ENCODE measurements at places on chromosomes 7 and 10.

- DNase-seq, result no peak
Observed at GRCh38 chr7:124155432-124156022, 122.7 kb upstream of the TMEM229A start.

DNA sequence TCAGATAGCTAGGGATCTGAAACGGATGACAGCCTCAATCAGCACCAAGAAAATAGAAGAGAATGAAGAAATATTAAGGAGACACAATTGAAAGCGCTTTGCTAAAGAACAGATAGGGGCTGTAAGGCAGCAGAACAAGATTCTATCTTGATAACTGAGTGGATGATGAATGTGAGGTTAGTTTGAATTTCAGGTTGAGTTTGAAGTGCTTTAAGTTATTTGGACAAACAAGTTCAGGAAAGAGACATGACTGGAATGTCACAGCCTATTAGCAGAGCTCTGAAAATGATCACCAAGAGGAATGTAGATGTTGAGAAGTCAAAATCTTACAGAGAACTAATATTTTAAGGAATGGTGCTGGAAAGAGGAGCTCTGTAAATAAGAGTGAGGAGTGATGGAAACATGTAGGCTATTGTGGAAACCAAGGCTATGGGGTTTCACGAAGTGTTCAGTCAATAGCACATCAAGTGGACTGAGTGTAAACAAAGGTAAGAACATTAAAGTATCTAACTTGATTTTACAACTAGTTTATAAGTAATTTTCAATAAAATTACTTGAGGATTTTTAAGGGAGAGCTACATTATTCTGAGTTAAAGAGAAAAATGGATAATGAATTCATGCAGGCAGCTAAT, 61.6 kb downstream of the MEST start:
- no peak for DNase-seq

DNA sequence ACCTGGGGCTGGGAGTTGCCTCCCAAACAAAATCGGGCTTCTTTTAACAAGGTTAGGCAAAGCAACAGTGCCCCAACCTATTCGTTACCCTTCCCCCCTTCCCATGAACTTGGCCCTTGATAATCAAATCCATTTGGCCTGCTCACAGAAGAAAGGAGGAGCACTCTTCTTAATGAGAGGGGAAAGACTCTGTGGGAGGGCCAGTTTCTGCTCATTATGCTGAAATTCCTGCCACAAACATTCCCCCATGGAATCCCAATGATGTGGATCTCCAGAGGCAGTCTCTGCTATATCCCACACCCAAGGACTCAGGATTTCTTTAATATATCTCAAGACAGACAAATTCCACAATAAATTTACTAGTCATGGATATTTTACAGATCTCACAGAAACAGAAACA, 43.0 kb downstream of the LSM5 start:
- DNase-seq, result no peak

GRCh38 chr7:138349841-138350700, 110.0 kb upstream of the TRIM24 start:
- no peak for DNase-seq

DNA sequence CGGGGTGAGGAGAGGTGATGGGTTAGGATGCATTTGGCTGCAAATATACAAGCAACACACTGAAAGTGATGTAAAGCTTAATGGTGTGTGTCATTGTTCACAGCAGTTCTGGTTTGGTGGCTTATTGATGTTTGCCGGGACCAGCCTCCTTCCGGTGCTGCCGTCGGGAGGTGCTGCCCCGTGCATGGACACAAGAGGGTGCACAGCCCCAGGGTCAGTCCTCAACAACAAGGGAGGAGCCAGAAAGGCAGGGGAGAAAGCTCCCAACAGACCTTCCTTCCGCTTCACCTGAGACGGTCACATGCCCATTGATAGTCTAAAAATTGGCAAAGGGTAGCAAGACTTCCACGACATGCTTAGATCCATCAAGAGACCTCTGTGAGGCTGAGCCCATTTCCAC, 9.5 kb downstream of the RNF32 start:
- no peak for DNase-seq

GRCh38 chr10:95480901-95481491, 80.2 kb downstream of the SORBS1 start:
- no peak for DNase-seq

DNA sequence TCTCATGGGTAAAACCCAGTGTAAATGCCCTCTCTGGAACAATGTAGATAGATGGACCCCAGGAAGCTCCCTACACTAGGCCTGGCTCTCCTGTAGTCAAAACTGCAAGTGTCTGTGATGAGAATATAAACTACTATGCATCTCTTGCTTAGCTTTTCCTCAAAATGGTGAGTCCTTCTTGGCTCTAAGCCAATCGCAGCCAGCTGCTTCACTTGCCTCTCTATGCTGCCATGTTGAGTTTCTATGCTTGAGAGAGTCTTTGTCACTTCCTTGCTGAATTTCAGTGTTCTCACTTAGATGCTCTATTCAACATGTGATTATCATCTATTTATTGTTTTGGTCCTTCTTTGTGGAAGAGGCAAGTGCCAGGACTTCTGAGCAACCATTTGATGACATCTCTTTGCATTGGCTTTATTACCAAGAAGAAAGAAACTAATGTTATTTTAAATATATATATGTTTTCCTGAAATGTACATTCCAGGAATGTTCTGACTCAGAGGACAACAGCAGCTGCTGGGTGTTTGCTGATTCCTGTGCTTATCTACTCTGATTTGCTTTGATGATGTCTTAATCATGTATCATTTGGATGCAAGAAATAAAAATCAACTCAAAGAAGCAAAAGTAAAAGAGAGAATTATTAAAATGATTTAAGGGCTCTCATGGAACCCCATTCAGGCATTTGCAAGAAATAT, 16.6 kb downstream of the TAS2R40 start:
- DNase-seq, result no peak

GRCh38 chr10:96683065-96683464, 37.2 kb downstream of the PIK3AP1 start:
- no peak for DNase-seq

GRCh38 chr7:28813243-28813962, 144.7 kb downstream of the TRIL start:
- no peak for DNase-seq

GRCh38 chr7:116101704-116102103, 71.1 kb upstream of the TFEC start:
- DNase-seq, result no peak

- DNase-seq, result no peak
Observed at GRCh38 chr10:100347568-100348195, 649 bp downstream of the SCD start.

DNA sequence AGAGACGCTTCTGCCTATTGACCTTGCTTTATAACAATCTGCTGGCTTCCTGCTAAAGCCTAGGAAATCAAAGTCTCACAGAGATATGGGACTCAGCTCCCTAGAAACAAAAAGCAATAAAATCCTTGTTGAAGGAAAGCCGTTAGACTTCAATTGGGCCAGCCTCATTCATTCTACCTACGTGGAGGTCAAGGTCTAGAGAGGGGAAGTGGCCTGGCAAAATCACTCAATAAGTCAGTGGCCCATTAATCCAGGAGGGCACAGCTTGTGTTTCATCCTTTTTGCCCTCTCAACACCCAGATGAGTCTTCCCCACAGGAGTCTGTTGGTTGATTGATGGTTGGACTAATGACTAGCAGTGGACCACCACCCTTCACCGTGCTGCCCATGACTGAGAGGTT, 40.5 kb upstream of the ACSL5 start:
- no peak for DNase-seq

DNA sequence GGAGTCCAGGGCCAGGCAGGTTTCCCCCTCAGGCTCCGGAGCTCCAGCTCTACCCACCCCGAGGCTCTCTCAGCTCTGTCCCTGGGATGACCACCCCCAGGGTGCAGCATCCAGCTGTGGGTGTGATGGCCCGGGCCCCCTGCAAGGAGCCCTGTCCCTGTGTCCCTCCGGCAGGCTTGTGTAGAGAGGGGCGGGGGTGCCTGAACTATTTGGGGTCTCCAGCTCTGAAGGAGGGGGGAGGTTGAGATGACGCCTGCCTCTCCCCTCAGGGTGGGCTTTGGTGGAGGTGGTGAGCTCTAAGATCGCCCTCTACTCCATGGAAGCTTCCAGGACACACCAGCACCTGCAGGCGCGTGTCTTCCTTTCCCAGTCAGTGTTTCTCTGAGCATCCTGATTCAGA, 39.4 kb downstream of the ADRA2A start:
- no peak for DNase-seq

- DNase-seq, result no peak
Observed at GRCh38 chr7:22375359-22376048, 18.6 kb upstream of the RAPGEF5 start.

- no peak for DNase-seq
Observed at GRCh38 chr7:98805956-98806838, 63.6 kb downstream of the TMEM130 start.

DNA sequence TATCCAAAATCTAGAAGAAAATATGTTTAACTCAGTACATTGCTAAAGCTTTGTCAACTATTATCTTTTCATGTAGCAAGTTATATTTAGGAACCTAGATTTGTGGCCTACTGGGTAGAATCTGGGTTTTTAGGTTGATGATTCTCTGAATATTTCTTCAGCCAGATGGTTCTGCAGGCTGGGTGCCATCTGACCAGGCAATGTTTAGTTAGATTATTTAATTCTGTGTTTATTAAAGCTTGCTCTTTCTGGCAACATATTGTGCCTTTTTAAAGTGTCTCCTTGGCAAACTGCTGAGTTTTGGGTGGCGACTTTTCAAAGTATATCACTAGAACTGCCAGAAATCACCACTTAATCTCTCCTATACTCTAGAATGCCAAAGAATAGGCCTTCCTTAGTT, 114.1 kb downstream of the LHFPL3 start:
- DNase-seq, result no peak

All from RWPE2 (cell line).